Hematopoietic multipotent progenitor cell treated with erythropoietin and hydrocortisone succinate and interleukin-3 and kit ligand, for 17 days (in vitro differentiated cells): ENCODE measurements at places on chromosomes 12 and 14.

- DNase-seq: no peak
Measured at GRCh38 chr14:94165744-94166143, 8.4 kb upstream of the PPP4R4 start.

- DNase-seq: no peak
Measured at GRCh38 chr12:64400041-64400440, 4.2 kb upstream of the XPOT start.

DNA sequence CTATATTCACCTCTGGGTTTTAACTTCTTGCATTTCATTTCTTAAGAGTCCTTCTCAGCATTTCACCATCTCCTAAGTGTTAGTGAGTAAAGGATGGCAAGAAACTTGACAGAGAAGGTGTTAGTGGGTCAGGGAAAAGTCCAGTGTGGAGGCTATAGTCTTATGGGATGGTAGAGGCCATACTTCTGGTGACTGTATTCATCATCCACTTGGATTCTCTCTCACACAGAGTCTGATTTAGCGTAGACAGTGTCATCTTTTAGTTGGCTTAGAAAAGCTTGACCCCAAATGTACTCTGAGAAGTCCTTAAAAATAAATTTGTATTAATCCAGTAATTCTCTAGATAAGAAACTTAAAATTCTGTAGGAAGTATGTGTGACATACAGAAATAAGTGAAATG is 232.4 kb upstream of the FBXO33 start:
- DNase-seq: no peak

- DNase-seq: no peak
Measured at GRCh38 chr12:100138048-100138802, 4.4 kb downstream of the BLTP3B start.

DNA sequence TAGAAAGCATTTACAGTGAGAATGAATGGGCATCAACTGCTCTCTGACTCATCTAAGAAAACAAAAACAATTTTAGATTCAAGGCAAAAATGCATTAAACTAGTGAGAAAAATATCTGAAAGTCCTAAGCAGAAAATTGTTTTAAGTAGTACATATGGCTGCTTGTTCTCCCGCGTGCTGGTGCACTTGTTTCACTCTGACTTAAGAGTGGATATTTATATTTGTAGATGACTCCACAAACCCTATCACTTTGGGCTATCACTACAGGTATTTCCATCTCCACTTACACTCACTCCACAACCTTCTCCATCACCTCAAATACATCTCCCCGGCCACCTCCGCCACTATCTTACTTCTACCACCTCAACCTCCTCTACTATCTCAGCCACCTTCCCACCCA is 253.9 kb upstream of the EGLN3 start:
- no peak for DNase-seq

DNA sequence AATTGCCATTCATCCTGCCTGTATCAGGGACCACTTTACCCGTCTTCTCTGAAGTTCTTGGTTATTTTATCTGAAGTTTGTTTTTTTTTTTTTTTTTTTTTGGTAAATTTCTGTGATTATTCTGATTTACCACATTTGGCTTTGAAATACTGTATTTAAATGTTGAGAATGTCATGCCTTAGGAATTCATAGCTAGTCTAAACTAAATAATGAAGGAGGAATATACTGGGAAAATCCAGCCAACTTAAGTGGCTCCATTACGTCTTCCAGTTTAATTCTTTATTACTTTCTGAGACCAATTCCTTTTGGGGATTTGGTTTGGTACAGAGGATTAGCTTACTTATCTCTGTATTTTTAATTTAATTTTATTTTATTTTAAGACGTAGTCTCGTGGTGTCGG is 60.3 kb upstream of the KCNMB4 start:
- DNase-seq: no peak

DNA sequence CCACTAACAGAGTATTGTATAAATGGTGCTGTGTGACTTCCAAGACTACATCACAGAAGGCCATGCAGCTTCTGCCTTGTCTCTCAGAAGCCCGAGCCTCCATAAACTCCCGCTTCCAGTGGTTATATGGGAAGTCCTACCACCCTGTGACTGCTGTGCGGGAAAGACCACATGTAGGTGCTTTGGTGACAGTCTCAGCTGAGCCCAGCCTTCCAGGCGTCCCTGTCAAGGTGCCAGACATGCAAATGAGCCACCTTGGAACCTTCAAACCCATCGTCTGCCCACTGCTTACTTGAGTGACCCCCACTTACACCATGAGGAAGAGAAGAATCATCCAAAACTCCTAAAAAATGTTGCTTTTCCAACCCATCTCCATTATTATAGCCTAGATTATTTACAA is 123.0 kb downstream of the SLC38A1 start:
- no peak for DNase-seq

- no peak for DNase-seq
Measured at GRCh38 chr14:64474041-64474440, 8.7 kb downstream of the AKAP5 start.

GRCh38 chr12:62332598-62332997 is 72.4 kb downstream of the USP15 start:
- no peak for DNase-seq

DNA sequence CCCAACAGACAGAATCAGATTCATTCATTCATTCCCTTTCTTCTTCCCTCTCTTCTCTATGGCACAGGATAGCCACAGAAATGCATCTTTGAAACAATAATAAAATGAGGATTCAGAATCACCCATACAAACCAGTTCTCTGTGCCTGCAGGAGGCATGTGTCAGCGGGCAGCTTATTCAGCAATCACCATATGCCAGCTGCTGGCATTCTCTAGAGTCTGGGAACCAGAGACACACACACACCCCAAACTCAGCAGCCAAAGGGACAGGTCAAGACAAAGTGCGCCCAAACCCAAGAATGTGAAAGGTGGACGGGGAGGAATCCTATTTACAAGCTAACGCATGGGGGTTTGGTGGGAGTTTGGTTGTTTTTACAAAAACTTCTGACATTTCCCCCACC is 14.1 kb downstream of the ARF3 start:
- no peak for DNase-seq

- no peak for DNase-seq
Measured at GRCh38 chr12:19376691-19377090, 62.6 kb upstream of the AEBP2 start.
